Liver (tissue), 10 donors: ENCODE measurements at places on chromosomes 16 and 17.

DNA sequence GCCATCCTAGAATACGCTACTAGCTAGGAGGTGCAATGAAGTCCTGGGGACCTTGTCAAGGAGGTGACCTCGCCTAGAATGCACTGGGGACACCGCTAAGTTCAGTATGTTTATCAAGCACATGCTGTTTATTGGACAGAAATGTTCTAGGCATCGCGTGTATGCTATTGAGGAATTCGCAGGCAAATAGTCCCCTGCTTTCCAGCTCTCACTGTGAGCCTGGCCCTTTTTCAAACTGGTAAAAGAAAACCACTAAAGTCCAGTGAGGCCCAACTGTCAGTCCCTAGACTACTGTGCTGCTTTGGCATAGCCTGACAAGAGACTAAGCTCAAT is 1.2 kb upstream of the FAM222B start:
- DNase-seq: no peak

- no peak for DNase-seq
Measured at GRCh38 chr16:50261707-50262235, 4.6 kb upstream of the ADCY7 start.

DNA sequence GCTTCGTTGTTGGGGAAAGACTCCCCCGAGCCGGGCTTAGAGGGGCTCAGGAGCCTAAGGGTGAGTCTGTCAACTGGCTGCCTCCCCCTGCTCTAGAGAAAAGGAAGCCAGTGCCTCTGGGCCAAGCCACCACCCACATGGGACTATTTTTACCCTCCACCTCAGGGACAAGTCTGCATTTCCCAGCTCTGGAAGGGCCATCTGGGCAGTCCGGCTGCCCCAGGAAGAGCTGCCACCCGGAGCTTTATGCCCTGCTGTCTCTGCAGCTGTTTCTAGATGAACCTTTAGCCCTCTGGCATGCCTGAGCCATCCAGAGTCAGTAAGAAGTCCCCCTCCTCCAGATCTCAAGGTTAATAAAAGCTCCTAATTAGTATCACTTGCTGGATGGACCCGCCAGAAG is 5.3 kb upstream of the RPRML start:
- no peak for DNase-seq

DNA sequence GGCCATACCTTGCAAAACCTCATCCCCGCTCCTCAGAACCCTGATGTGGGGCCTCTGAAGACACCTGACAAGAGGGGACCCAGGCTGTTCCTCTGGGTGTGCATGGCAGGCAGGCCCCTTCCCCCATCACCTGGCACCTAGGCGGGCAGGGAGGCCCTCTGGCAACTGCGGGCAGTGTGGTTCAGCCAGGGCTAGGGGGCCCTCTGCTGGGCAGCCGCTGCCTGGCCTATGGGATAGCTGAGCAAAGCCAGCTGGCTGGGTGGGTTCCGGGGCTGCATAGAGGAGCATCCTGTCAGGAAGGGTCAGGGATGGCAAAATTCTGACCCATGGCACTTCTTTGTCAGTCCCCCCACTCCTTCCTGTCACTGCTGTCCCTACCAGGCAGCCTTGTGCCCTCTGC is 228.7 kb upstream of the ASIC2 start:
- no peak for DNase-seq

GRCh38 chr16:11972128-11972527 is 4.4 kb upstream of the SNX29 start:
- no peak for DNase-seq

- DNase-seq: no peak
Measured at GRCh38 chr17:19019041-19019941, 14.7 kb upstream of the FAM83G start.

GRCh38 chr17:9226794-9227135 is 205.5 kb downstream of the NTN1 start:
- DNase-seq: no peak

GRCh38 chr16:29141586-29142324 is 156.9 kb downstream of the LAT start:
- no peak for DNase-seq

- DNase-seq: no peak
Measured at GRCh38 chr16:84964386-84965128, 46.8 kb downstream of the ZDHHC7 start.

DNA sequence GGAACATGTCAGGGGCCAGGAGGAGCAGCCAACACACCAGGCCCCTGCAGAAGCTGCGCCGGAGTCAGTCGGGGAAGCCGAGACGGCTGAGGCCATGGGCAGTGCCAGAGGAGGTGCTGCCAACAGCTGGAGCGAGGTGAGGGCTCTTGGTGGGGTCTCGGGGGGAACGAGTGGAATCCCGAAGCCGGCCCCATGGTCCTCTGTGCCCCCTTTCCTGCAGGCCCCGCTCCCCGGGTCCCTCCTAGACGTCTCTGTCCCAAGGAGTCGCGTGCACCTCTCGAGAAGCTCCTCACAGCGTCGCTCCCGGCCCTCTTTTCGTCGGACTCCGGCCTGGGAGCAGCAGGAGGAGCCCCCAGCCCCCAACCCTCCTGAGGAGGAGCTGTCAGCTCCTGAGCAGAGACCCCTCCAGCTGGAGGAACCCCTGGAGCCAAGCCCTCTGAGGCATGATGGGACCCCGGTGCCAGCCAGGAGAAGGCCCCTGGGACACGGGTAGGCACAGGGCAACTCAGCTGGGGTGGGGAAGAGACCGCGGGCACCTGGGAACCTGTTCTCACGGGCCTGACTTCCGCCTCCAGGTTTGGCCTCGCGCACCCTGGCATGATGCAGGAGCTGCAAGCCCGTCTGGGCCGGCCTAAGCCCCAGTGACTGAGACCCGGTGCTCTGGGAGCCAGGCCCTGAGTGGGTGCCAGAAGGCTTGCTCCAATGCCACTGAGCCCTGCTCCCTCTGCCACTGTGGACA is 3.6 kb downstream of the APOBR start:
- no peak for DNase-seq

- DNase-seq: no peak
Measured at GRCh38 chr16:30000735-30001631, 4.9 kb downstream of the INO80E start.

DNA sequence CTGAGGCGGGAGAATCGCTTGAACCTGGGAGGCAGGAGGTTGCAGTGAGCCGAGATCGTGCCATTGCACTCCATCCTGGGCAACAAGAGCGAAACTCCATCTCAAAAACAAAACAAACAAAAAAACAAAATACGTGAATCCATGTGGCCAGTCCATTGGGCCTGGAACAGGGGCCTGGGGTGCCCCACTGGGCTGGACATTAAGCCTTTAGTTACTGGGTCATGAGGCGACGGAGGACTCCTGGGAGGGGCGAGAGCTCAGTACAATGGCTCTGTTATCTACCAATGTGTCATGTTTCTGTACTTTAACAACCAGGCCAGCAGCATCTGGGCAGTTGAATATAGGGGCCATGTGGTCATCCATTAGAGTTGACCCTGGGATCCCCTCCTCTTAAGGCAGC is 18.9 kb upstream of the CLEC18A start:
- DNase-seq: no peak

DNA sequence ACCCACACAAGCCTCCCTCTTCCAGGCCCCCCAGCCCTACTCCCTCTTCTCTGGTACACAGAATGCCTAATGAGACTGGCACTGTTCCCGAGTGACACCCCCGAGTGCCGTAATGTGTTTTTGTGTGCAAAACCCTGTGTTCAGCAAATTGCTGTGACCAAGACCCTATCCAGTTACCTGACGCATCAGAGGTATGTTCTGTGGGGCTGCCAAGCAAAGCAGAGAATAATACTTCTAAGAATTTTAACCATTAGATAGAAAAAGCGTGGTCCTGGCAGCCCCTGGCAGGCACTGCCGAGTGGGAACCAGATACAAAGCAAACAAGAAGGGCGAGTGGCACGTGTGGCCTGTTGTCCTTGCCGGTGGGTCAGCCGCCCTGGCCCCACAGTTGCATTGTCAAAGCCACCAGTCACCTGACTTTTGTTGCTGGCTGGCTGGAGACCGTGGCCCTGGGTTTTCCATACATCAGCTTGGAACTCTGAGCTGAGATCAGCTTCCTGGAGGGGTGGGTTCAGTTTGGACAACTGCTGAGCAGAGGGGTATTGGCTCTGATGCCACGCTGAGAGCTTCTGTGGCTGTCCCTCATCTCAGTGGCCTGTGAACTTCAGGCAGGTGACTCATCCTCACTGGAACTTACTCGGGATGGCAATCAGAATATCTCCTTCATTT is 69.1 kb upstream of the BRD7 start:
- DNase-seq: peak; percentile 1

DNA sequence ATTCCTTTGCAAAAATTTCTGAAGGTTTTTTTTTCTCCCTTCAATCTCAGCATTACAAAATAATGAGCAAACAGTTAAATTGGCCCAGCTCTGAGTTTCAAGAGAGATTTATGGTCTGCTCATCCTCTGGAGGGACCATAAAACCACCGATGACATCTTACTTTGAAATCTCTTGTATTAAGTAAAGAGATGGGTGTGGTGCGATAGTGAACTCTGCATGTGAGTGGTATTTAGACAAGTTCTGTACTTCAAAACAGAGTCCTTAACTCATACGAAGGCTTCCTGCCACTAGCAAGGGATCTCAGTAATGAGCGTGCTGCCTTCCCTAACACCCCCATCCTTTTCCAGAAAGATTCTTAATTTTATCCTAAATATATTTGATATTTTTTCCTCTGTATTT is 2.1 kb downstream of the FAM20A start:
- no peak for DNase-seq

GRCh38 chr16:20906341-20907255 is 6.0 kb downstream of the LYRM1 start:
- no peak for DNase-seq

DNA sequence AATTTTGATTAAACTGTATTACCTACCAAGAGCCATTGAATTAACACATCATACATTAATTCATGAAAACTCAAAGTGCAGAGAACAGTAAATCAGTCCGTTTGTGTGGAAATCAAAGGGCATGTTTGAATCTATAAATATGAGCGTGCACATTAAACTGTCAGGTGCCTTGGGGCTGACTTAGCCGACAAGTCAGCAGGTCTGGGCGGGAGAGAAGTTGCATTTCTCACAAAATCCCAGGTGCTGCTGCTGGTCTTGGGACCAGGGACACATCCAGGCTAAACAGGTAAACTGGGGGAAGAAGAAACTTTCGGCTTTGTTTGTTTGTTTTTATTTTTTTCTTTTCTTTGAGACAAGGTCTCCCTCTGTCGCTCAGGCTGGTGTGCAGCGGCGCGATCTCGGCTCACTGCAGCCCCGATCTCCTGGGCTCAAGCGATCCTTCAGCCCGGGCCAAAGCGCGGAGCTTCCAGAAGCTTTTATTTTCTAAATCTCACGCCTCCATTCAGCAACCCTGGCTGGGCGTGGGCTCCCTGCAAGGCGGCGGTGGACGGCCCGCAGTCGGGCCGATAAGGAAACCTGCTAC is 213.9 kb downstream of the MRTFB start:
- no peak for DNase-seq

- DNase-seq: no peak
Measured at GRCh38 chr17:35191001-35191695, 3.0 kb downstream of the SLC35G3 start.

- DNase-seq: no peak
Measured at GRCh38 chr17:80837711-80838110, 153.9 kb upstream of the CHMP6 start.

GRCh38 chr16:84266451-84266850 is 26.6 kb upstream of the KCNG4 start:
- DNase-seq: peak; percentile 57

- no peak for DNase-seq
Measured at GRCh38 chr17:77233635-77234334, 93.0 kb downstream of the SEC14L1 start.

DNA sequence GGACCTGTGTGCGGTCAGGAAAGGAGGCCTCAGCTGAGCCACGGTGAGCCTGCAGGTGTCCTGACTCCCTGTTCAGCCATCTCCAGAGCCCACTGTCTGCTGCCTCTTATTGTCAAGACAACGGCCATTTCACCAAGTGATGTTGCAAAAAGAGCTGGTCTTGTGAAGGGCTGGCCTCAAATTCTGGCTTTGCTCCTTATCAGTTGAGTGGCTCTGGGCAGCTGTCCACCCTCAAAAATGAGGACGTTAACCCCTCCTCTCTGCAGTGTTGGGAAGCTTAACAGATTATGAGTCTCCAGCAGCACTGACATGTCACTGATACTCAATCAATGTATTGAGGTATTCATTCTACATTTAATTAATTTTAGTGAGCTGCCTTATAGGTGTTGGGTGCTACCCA is 171.1 kb upstream of the TOX3 start:
- DNase-seq: no peak

- no peak for DNase-seq
Measured at GRCh38 chr17:7328009-7328408, 1.1 kb downstream of the NEURL4 start.

- no peak for DNase-seq
Measured at GRCh38 chr17:47649972-47650524, 329 bp downstream of the KPNB1 start.

- no peak for DNase-seq
Measured at GRCh38 chr17:67125417-67125816, 81.1 kb downstream of the CACNG1 start.

- DNase-seq: no peak
Measured at GRCh38 chr17:10042589-10043244, 137.6 kb upstream of the RCVRN start.

DNA sequence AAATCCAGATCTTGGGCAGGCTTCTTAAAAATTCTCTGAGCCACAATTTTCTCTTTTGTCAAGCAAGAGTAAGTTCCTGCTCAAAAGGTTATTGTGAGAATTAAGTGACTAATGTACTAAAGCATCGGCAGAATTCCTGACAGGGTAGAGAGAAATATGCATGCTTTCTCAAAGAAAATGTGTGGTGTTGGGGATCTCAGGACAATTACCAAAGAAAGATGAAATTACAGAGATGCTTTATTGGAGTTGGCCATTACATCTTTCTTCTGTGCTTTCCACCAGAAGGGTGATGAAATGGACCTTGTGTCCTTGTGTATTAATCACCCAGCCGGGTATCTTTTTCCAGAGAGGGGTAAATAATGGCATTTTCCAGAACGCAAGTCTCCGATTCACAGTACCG is 1.7 kb upstream of the USP43 start:
- DNase-seq: no peak

DNA sequence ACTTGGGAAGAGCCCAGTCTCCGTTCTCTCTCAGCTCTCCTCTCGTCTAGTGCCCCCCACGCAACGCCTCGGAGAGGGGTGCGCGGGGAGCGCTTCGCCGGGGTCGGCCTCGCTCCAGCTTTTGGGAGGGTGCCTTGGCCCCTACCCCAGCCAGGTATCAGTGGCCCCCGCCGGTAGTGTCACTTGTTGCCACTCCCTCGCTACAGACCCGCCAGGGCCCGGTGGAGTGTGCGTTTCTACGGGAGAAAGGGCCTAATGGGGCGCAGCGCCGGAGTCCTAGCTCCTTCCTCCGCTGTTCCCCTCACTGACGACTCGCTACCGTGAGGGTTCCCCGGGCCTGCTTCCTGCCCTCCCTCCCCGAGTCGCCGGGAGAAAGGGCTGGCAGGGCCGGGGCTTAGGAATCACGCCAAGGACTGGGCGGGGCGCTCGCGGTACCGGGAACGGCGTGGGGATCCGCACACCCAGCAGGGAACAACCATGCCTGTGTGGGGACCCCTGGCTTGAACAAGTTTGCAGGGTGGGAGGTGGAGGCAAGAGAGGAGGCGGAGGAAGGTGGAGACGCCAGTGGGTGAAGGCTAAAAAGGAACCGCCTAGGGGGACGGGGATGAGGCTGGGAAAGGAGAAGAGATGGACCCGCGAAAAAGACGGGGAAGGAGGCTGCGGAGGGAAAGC is 997 bp upstream of the CDH11 start:
- DNase-seq: no peak

- DNase-seq: no peak
Measured at GRCh38 chr17:50593321-50593720, 32.8 kb downstream of the CACNA1G start.

- no peak for DNase-seq
Measured at GRCh38 chr16:66481943-66482390, 54.9 kb downstream of the BEAN1 start.
